ENCODE measurements at places on chromosomes 6 and 20. TPM values are rescaled to one million over a fixed set of nuclear protein-coding genes. Genes with fewer than 3 reads are reported as not detected.

MDC1 gene
- total RNA-seq = 16.4 TPM

ZC2HC1B gene
- not detected for total RNA-seq

KHDC1L gene
- not detected for total RNA-seq

SMOC2 gene
- not detected for total RNA-seq

MTFR2 gene
- 6.0 TPM for total RNA-seq

ARMH2 gene
- not detected for total RNA-seq

SPATA25 gene
- not detected for total RNA-seq

CENPB gene
- 97.8 TPM for total RNA-seq

SOBP gene
- total RNA-seq = 0.53 TPM

HSD17B8 gene
- total RNA-seq = 4.0 TPM

GHRH gene
- not detected for total RNA-seq

ID4 gene
- 3.5 TPM for total RNA-seq

OPN5 gene
- total RNA-seq = not detected

OR12D2 gene
- total RNA-seq = not detected

PLCB4 gene
- total RNA-seq = not detected

CDSN gene
- not detected for total RNA-seq

ADGRB3 gene
- not detected for total RNA-seq

KCNB1 gene
- not detected for total RNA-seq

MLN gene
- not detected for total RNA-seq
